ENCODE measurements at places on chromosomes 2 and 18. TPM values are rescaled to one million over a fixed set of nuclear protein-coding genes. Genes with fewer than 3 reads are reported as not detected.

GRCh38 chr2:88697370-88698026 lies 6.0 kb downstream of the RPIA start:
- no peak for DNase-seq

DNA sequence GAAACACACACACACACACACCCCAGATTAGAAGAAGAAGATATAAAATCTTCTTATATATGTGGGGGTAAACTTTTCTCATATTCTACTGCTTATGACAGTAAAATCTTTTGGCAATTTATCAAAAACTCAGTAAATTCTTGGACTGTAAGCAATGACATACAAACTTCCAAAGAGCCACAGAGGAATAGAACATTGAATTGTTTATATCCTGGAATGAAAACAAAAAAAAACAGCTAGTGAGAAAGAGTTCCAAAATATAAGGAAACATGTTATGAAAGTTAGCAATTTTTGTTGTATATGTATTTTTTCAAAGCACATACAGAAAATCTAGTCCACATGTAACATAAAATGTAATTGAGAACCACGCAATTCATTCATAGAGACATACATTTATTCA lies 764.9 kb downstream of the DSC3 start:
- no peak for DNase-seq

Gene ASXL3
- total RNA-seq: 0.74 TPM

DNA sequence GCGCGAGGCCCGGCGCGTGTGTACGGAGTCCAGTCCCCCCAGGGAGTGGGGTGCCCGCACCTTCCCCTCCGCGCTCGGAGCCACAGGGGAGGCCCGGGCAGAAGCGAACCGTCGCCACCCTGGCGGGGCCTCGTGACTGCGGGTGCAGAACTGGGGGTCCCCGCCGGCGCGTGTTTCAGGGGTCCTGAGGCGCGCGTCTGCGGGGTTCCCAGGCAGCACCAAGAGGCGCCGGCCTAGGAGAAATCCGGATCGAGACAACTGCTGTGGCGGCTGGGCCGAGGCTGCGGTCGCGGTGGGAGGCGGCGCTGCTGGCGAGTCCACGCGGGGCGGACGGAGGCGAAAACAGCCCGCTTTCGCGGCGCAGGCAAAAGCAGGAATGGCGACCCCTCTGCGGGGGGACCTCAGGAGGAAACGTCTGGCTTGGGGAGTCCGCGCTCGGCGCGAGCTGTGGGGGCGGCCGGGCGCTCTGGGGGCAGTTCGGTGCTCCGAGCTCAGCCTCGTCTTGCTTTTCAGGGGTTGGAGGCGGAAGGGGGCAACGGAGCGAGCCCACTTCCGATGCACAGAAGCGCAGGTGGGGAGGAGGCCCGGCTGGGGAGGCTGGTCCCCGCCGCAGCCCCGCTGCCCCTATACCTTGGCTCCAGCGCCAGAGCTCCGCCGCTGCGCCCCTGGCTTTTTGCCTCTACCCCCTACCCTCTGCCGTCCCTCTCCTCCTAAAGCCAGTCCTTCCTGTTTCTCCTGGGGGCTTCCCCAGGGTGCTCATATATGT lies 81.5 kb upstream of the LDLRAD4 start:
- no peak for DNase-seq

Gene FNDC4
- total RNA-seq: 1.3 TPM

- no peak for DNase-seq
These were observed 270.7 kb upstream of the CELF4 start for GRCh38 chr18:37836071-37836970.

GRCh38 chr2:174781996-174782395 lies 17.7 kb upstream of the CHRNA1 start:
- DNase-seq: no peak

GRCh38 chr2:3516831-3517230 lies 2.5 kb downstream of the ADI1 start:
- no peak for DNase-seq

DNA sequence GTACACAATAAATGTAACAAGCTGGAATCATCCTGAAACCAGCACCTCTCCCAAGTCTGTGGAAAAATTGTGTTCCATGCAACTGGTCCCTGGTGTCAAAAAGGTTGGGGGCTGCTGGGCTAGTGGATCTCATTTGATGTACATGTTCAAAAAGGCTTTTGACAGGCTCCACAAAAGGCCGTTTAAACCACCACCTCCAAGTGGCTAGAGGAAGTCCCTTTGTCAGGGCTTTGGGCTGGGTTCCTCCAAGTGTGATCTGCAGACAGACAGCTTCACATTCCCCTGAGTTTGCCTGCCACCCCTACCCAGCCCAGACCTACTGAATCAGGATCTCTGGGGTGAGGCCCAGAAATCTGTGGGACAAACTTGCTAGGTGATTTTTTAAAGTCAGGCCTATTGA lies 84.7 kb downstream of the TGFA start:
- no peak for DNase-seq
